Fibroblast of gingiva (primary cell): ENCODE measurements at places on chromosomes 12 and 14.

GRCh38 chr14:76810953-76811400 is 1.7 kb downstream of the ANGEL1 start:
- DNase-seq, result peak; percentile 48

GRCh38 chr12:127343940-127344339 is 923.0 kb upstream of the TMEM132C start:
- no peak for DNase-seq

DNA sequence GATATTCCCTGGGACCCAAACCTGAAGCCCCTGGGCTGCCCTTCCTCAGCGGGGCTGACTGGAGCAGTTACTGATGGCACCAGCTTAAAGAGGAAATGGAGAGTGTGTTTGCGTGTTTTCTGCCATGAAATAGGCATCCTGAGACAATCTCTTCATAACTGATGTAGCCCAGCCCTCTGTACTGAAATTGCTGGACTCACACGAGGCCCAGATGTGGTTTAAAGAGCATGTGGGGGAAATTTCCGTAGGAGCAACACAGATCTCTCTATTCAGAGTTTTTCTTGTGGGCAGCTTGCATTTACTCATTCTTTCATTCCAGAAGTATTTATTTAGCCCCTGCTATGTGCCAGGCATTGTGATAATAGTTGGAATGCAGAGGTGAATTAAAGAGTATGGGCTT is 782.1 kb upstream of the TBX3 start:
- no peak for DNase-seq

- DNase-seq, result no peak
These were observed 74.8 kb downstream of the MIPOL1 start for GRCh38 chr14:37272569-37272968.
